NCI-H510A treated with DMSO at 0.1 percent for 48 hours (cell line): ENCODE measurements at places on chromosomes 7 and 10.

GRCh38 chr10:48981310-48981907 lies 41.8 kb upstream of the LRRC18 start:
- DNase-seq, result peak; percentile 24

GRCh38 chr7:27128034-27128433 lies 2.5 kb downstream of the HOXA4 start:
- DNase-seq, result no peak

DNA sequence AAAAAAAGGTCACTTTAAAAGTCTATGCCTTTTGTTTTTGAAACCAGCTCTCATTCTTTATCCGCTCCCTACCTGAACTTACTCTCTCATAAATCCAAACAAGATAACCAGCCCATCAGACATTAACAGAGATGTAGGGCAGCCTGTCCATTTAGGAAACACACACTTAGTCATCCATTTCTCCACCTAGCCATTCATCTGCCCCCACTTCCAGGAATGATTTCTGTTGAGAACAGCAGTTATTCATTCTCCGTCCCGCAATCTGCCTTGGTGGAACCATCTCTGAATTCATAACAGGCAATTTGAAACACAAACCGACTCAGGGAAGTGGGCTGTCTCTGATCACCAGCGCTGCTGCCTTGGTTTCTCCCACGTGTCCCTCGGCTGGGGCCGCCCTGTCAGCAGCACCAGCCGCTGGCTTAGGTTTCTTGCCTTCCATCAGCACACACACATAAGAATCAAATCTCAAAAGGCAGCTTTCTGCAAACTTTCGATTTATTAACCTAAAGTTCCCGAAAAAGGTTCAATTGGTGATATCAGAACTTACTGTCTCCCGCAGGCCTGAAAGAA lies 528.2 kb upstream of the NRP1 start:
- no peak for DNase-seq

GRCh38 chr7:94933256-94933990 lies 26.0 kb downstream of the PPP1R9A start:
- DNase-seq, result no peak

- DNase-seq, result peak; percentile 21
Observed at GRCh38 chr7:22675917-22676343, 51.1 kb upstream of the IL6 start.

DNA sequence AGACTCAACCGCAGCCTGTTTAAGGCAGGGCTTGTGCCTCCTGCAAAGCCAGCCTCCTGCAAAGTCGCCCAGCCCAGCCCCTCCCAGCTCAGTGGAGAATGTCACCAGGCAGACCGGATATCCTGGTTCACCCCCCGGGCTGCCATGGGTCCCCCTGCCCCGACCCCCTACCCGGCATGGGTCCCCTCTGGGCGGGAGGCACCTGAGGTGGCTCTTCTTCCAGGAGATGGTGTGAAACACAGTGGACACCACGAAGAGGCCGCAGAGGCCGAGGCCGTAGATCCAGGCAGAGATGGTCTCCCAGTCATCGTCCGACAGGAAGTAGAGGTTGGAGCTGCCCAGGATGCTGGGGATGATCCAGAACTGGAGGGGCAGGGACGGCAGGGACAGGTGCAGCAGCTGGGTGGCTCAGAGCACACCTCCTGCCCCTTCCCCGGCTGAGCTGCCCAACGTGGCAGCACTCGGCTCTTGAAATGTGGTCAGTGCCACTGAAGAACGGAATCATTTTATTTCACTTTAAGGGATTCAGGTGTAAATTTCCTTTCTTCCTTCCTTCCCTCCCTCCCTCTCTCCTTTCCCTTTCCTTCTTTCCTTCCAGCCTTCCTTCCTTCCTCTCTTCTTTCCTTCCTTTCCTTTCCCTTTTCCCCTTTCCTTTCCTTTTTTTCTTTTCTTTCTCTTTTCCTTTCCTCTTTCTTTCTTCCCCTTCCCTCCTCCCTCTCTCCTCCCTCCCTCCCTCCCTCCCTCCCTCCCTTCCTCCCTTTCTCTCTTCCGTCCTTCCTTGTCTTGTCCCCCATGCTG lies 36.7 kb upstream of the RADIL start:
- no peak for DNase-seq

- no peak for DNase-seq
Observed at GRCh38 chr7:91083855-91084644, 180.2 kb upstream of the FZD1 start.

DNA sequence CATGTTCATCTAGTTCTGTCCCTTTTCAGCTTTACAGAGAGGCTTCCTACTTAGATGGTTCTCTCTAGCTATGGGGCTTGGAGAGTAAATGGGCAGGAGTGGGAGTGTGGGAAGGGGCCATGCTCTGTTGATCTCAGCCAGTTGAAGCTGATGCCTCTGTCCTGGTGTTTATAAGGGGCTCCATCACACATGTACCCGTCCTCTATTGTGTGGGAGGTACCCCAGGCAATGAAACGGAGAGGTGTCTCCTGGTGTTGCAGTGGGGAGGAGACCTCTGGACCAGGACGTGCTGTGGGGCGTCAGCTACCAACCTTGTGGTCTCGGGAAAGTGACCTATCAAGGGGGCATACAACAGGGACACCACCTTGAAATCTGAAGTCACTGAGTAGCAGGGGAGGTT lies 173.5 kb downstream of the CELF2 start:
- no peak for DNase-seq

GRCh38 chr10:63438506-63439498 lies 27.0 kb downstream of the JMJD1C start:
- no peak for DNase-seq

- DNase-seq, result no peak
Observed at GRCh38 chr7:20296901-20297300, 33.8 kb upstream of the ITGB8 start.

GRCh38 chr10:97849103-97849686 lies 448 bp upstream of the GOLGA7B start:
- peak; percentile 97 for DNase-seq

GRCh38 chr10:16809074-16809718 lies 8.0 kb downstream of the RSU1 start:
- DNase-seq, result peak; percentile 3

- DNase-seq, result no peak
Observed at GRCh38 chr7:79647711-79648110, 194.2 kb upstream of the MAGI2 start.

GRCh38 chr10:132399117-132400035 lies 2.4 kb downstream of the PWWP2B start:
- DNase-seq, result no peak

DNA sequence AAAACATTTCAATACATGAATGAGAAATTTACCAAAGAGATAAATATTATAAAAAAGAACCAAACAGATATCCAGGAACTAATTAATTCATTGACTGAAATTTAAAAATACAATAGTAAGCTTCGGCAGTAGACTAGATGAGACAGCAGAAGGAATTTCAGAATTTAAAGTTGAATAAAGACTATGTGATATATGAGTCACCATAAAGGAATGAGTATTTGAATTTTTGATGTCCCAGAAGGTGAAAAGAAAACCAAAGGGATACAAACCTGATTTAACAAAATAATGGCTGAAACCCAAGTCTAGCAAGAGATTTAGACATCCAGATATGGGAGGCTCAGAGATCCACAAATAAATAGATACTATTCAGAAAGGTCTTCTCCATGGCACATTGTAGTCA lies 623.9 kb upstream of the FOXK1 start:
- DNase-seq, result no peak

DNA sequence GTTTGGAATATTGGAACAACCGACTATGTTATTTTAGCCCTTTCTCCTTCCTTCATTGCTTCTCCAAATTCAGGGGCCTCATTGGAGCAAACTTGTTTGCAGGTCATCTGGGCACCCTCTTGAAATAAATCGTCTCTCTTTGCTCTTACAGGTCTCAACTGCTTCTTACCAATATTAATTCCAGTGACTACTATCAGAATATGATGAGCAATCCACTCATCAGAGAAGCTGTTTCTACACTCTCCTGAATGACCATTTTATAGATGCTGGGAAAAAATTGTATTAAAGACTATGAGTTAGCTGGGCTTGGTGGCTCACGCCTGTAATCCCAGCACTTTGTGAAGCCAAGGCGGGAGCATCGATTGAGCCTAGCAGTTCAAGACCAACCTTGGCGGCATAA lies 12.5 kb upstream of the HNRNPF start:
- no peak for DNase-seq

DNA sequence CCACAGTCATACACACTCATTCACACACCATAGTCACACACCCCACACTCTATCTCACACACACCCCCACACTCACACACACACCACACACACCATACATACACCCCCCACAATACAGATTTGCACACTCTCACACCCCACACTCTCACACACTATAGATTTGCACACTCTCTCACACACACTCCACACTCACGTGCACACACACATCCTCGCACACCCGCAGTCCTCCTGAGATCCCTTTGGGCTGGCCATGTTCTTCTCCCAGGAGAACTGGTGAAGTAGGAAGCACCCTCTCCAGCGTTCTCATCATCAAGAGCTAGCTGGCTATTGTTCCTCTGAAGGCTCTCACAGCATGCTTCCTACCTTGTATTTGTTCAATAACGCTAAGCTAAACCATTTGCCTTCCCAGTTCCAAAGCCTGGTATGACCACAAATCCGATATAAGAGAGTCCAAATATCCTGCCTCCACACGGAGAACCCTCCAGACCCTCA lies 86.2 kb downstream of the HECW1 start:
- DNase-seq, result no peak

- no peak for DNase-seq
Observed at GRCh38 chr7:34991938-34992840, 45.1 kb downstream of the DPY19L1 start.

GRCh38 chr7:26759108-26759507 lies 105.3 kb downstream of the SKAP2 start:
- DNase-seq, result no peak

DNA sequence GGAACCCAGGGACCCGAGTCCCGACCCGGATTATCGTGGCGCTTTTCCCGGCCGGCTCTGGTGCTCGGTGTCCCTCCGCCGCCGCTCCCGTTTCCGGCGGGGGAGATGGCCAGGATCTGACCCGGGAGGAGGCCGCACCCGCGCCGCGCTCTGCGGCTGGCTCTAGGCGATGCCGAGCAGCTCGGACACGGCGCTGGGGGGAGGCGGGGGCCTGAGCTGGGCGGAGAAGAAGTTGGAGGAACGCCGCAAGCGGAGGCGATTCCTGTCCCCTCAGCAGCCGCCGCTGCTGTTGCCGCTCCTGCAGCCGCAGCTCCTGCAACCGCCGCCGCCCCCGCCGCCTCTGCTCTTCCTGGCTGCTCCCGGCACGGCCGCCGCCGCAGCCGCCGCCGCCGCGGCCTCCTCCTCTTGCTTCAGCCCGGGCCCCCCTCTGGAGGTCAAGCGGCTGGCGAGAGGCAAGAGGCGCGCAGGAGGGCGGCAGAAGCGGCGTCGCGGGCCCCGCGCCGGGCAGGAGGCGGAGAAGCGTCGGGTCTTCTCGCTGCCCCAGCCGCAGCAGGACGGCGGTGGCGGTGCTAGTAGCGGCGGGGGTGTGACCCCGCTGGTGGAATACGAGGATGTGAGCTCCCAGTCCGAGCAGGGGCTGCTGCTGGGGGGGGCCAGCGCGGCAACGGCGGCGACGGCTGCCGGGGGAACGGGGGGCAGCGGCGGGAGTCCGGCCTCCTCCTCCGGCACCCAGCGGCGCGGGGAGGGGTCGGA lies 593 bp downstream of the CDK13 start:
- no peak for DNase-seq

DNA sequence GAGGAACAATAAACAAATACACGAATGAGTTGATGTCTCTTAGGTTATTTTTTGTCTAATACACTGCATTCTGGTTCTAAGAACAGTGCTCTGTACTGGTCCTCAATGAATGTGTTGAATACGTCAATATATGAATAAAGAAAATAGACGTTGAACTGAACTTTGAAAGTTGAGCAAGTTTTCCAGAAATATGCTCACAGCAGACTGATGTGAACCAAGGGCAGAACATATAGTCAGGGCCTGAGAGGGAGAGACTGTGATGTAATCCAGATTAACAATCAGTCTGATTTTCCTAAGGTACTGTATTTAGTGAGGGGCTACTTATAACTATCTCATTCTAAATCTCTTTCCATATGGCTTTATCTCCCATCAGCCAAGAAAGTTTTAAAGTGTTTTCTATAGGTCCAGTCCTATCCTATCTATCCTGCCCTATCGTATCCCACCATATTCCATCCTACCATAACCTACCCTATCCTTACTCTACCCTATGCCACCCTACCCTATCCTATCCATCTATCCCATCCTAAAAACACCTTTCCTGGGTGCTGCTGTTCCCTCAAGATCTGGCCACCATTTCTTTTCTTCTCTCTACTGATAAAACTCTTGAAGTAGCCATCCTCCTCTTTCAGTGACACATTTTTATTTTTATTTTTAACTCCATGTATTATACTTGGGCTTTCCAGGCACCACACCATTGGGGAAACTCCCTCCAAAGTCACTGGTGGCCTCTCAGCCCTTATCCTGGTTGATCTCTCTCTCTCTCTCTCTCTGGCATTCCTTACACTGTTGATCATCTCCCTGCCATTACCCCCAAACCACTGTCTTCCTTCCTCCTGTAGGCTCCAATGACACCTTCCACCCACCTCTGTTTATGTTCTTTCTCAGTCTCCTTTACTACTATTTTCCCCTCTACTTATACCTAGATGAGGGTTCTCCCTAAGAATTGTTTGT lies 212.3 kb upstream of the SLC26A5 start:
- DNase-seq, result no peak

GRCh38 chr7:99473315-99473596 lies 566 bp downstream of the ZNF789 start:
- no peak for DNase-seq

GRCh38 chr10:91724933-91725332 lies 73.3 kb upstream of the TNKS2 start:
- no peak for DNase-seq

DNA sequence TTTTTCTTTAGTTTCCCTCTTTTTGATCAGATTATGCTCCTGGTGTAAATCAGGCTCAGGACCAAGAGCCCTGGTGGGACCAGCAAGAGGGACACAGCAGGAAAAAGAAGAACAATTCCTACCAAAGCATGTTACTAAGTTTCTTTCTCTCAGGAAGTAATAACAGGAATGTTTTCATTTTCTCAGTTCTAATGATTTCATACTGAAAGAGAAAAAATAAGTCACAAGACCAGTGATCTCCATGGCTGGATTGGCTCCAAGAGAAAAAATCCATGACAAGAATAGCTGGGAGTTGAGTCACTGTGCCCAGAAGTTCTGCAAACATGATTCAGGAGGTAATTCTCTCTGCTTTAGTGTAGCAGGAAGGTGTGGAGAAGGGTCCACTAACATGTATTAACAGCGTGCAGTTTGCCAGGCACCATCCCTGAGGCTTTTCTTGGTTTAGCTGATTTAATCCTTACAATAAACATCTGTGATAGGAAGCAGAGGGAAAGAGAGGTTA lies 23.8 kb upstream of the IFIT2 start:
- DNase-seq, result peak; percentile 10

- no peak for DNase-seq
Observed at GRCh38 chr7:105578496-105578895, 2.8 kb downstream of the EFCAB10 start.
